ENCODE measurements at places on chromosomes 4 and X.

GRCh38 chrX:13489454-13489853 is 79.9 kb upstream of the EGFL6 start:
- peak; percentile 42 for DNase-seq

- no peak for DNase-seq
Observed at GRCh38 chr4:81366779-81367178, 104.9 kb downstream of the RASGEF1B start.

DNA sequence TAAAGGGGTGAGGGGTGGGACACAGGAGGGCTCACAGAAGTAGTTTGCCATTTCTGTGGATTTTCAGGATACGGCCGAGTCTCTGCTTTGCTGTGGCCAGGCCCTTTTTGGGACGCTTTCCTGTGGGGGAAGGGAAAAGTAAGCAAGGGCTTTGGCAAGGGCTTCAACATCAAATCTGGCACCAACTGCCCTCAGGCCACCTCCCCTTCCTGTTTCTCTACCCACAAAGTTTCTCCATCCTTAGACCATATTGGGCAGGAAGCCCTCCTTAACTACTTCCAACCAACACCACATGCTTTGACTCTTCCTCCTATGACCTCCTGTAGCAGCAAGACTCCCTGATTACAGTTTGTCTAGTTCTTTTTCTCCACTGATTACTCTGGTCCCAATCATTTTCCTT is 105.1 kb downstream of the PHF8 start:
- no peak for DNase-seq

DNA sequence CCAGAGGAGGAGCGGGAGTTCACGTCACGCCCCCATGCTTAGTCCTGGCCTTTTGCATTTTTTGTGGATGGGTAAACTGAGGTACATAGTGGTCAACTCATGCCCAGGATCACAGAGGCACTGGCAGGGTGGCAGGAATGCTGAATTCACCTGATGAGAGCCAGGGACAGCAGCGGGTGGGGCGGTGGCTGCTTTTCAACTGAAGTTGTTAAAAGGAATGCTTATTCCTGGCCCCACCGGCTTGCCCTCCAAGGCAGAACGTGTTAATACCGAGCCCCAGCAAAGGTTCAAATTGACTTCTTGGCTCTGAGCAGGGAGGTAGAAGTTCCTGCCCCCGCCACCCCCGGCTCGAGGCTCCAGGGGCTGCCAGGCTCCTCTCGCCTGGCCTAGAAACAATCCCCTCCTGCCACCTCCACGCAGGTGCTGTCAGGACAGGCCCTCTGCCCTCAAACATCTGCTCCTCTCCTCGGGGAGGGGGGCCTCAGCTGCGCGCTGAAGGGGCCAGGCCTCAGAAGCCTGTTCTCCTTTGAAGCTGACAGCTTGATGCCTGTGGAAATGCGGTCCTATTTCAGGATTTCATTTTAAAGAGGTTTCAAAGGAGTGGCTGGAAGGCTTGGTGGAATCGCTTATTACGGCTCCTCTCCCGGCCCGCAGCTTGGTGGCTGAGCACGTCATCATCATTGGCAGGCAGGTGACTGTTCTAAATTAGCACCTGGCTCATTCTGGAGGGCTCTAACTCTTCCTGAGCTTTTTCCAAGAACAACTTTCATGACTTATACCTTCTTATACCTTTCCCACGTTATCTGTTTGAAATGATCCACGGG is 93.0 kb downstream of the PHKA2 start:
- no peak for DNase-seq

GRCh38 chr4:12555011-12555410 is 929.1 kb downstream of the RAB28 start:
- no peak for DNase-seq

DNA sequence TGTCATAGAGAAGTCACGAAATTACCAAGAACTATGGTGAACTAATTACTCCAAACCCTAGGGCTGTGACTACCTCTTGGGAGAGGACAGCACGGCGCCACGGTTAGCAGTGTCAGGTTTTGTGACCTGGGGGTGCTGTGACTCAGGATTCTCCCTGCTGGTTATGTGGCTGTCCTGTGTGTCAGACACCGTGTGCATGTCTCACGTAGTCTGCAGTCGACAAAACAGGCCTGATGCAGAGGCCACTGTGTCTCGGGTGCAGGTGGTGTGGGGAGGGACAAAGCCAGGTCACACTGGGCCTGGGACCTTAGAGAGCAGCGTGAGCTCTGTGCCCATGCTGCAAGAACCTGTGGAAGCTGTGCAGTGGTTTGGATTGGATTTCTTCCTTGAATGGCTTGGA is 34.1 kb downstream of the TNIP2 start:
- no peak for DNase-seq

DNA sequence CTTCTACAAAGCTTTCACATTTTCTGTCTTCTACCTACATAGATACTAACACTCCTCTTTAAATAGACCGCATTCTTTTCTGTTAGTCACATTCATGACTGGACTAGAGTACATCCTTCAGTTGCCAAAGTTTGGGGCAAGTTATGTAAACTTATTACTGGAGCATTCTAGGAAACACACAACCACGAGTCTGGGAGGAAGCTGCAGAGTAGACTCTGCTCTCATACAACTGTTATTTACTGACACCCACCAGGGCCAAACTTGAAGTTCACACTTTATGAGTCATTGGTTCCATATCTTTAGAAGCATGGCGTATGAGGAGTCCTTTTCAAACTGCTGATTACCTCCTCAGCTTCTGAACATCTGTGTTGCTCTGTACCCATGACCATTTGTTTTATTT is 87.0 kb downstream of the RNF150 start:
- no peak for DNase-seq

- DNase-seq: no peak
Observed at GRCh38 chrX:103329991-103330390, at the start of gene TCEAL7. Gene TCEAL7 (plus strand): TSS chrX:103330239. CDS start chrX:103331404, 1,165 bp downstream.

DNA sequence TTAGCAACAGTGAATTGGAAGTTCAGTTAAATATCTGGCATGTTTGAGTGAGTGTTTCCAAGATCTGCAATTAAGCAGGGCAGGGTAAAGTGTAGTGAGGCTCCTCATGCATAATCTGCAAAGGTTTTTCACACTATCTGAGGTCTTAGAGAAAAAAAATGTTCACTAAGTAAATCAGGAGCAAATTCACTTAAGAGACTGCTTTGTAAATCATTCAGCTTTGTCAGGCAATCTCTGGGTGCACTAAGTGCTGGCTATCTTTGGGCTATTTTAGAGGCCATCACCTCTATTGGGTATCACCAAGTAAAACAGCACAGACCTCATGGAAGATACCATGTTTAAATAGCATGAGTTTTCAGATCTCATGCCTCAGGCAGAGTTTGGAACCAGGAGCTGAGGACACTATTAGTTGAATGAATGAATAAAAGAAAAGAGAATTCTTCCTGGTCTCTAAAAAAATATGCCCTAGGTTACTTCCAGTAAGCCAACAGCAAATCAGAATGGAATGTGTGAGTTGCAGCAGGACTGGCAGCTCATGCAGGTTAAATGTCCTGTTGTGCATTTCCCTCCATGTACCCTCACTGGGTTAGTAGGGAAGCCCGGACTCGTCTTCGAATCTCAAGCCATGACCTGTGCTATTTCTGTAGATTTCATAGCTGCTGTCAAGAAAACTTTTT is 195.3 kb downstream of the KCNIP4 start:
- no peak for DNase-seq

GRCh38 chr4:159358226-159358625 is 255.3 kb downstream of the RAPGEF2 start:
- DNase-seq: no peak

GRCh38 chr4:139603576-139604410 is 47.8 kb upstream of the SETD7 start:
- peak; percentile 23 for DNase-seq

DNA sequence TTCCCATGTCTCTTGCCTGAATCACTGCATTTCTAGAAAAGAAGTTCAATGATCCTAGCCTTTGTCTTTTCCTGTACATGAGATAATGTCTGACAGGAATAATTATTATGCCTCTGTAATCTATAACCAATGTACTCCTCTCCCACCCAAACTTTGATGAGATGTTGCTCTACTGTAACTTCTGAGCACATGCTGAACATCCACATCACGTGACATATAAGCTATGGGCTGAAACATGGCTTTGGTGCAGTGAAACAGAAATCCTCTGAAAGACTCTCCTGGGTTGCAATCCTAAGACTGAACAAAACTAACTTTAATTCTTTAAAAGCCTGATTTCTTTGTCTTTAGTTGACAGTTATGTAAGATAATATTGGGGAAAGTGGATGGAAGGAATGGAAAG is 1.5 kb upstream of the ADAD1 start:
- no peak for DNase-seq

GRCh38 chr4:120080533-120080932 is 13.9 kb upstream of the MAD2L1 start:
- DNase-seq: no peak

DNA sequence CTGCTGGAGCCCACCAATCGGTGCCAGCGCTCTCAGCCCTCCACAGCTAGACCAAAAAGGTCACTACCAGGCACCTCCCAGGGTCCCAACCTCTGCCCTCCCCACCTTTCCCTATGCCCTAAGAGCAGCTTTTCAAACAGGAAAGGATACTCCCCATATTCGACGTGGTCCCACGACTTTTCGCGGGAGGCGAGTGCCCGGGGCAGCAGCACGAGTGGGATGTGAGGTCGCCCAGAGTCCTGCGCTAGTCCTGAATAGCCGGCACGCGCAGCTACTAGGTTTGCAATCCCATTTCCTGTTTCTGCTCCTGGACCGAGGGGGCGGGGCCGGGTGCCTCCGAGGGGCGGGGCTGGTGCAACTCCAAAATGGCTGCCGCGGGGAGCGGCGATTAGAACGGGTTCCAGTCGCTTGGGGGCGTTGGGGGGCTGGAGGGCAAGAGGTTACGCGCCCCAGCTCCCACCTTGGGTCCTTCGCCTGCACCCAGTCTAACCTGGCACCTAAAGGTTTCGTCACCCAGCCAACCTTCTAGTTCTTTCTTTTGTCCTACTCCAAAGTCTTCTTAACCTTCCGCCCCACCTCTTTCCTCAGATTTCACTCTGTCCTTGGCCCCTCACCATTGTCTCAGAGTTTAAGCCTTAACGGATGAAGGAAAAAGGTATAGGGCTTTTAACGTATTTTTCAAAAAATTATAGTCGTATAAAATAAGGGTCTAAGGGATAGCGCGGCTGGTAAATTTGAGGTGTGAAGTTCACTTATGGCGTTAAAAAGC is 85.0 kb upstream of the TENT5D start:
- peak; percentile 64 for DNase-seq

DNA sequence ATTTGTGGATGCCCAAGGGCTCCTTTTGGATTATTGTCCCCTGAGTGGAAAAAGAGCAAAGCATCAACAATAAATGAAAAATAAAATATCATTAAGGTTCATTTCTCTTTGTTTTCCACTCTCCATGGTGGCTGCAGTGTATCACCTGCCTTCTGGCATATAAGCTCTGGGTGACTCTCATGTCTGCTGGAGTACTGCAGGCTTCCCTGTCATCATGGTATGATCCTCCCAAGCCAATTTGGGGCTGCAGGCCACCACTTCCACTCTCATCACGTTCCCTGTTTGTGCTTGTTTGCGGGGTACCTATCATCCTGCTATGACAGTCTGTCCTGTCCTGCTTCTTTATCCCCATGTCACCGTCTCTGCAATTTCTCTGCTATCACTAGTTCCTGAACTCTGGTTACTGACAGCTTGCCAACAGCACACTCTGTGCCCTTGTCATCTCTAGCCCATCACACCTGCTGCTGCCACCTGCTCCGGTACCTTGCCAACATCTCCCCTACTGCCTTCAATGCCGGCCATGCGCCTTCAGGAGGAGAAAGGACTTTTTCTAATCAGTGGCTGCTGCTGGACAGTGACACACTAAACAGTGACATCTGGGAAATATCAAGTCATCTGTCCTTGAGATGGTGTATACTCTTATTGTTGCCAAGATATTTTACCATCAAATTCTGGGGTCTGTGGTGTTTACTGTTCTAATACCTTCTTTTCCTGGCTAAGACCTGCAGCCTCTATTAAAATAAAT is 23.0 kb upstream of the FGF5 start:
- no peak for DNase-seq

DNA sequence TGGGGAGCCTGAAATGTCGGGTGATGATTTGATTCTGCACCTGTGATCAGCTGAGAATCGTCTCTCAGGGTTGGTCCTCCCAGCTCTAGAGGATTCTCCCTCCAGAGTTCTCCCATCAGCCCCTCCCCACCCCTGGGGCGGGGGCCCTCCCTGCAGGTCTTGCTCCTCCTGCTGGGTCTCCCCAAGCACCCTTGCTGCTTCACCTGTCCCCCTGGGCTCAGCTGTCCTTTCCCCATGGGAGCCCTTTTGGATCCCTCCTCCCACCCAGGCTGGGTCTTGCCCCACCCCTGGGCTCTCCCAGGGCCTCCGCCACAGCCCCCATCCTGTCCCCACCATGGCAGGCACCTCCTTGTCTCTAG is 22.2 kb downstream of the PSAPL1 start:
- no peak for DNase-seq

DNA sequence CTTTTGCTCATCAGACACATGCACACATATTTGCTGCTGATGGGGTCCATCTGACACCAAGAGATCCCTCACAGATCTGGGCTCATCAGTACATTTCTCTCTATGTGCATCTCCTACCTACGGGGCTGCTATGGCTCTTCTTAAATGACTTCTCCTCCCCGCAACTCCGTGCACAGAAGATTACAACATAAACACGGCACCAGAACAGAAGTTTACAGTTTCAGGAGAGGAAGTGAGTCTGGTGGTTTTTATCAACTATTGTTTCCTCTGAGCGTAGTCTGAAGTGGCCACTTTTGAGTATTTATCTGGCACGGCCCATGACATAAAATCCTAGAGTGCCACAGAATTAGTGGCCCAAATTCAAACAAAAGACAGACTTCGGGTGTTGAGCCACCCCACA is 263.8 kb downstream of the PRDM5 start:
- DNase-seq: no peak

DNA sequence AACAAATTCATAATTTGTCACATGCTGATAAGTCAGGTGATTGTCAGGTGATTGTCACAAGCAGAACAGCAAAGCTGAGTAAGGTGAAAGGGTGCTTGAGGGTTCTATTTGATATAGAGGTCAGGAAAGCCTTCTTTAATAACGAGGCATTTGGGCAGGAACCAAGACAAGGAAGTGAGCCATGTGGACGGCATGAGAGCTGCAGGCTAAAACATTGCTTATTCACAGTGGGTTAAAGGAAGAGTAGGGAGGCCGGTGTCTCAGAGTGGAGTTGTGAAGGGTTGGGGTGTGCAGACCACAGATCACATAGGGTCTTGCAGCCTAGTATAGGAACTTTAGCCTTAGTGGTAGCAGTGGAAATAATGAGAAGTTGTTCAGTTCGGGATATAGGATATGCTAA is 31.3 kb upstream of the CYP2U1 start:
- no peak for DNase-seq

- DNase-seq: no peak
Observed at GRCh38 chr4:172698256-172698655, 470.4 kb upstream of the GALNT7 start.

- no peak for DNase-seq
Observed at GRCh38 chrX:136097871-136098805, 49.2 kb upstream of the FHL1 start.

- DNase-seq: no peak
Observed at GRCh38 chrX:72169008-72169728, 12.4 kb upstream of the PIN4 start.

GRCh38 chr4:153347117-153347516 is 2.6 kb downstream of the MND1 start:
- DNase-seq: no peak

- DNase-seq: no peak
Observed at GRCh38 chr4:166980419-166980818, 253.9 kb downstream of the SPOCK3 start.
